ENCODE measurements at places on chromosomes 2 and 18.

DNA sequence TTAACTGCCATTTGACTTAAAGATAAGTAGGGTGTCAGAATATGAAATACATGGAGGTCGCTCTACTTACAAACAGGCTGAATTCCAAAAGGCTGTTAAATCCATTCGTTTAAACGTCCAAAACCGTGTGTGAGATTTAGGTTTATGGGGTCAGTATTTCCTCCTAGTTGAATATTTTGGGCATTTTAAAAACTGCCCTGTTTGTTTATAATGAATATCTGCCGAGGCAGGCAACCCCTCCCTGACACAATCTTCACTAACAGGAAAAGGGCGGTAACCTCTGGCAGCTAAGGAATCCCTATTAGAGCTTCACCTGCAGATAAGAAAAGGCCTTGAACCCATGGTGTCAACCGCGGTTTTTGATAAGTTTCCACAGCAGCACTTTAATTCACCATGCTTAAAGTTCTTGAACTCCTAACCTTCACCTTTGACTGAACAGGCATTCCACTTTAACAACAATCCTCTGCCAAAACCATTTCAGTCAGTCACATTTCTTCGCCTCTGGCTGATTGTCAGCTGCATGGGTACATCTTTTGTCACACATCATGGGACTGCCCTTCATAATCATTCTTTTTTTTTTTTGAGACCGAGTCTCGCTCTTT is 17.8 kb downstream of the TRAK2 start:
- DNase-seq = no peak

- DNase-seq = no peak
These were observed 722.5 kb downstream of the SOCS6 start for GRCh38 chr18:71011389-71011788.

DNA sequence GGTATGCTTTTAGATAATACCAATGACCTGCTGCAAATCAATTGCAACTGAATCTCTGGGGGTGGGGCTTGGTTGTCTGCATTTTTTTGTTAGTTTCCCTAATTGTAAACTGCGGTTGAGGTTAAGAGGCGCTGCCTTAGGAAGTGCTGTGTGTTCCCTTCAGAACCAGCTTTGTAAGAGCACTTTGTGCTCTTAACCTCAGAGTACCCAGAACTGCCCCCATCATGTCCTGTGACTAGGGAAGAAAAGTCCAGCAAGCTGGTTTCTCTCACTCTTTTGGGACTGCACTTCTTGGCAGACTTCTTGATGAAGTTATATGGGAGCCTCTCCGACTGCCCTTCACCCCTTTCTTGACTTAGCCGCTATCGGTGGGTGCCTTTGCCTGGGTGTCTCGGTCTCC is 245.5 kb upstream of the CXCR4 start:
- no peak for DNase-seq

GRCh38 chr18:12943215-12943614 is 4.6 kb upstream of the SEH1L start:
- DNase-seq = no peak

GRCh38 chr2:218260742-218261422 is at the start of gene GPBAR1:
TSS of gene GPBAR1 (plus strand) at chr2:218261015. CDS start at chr2:218262725, 1,710 bp downstream.
- DNase-seq = no peak

Measured in memory B cell (primary cell).